Right lobe of liver (tissue), 6 donors: ENCODE measurements at places on chromosomes 4 and X.

GRCh38 chr4:118969359-118969758 is 80.7 kb downstream of the SYNPO2 start:
- DNase-seq, result peak; percentile 54

DNA sequence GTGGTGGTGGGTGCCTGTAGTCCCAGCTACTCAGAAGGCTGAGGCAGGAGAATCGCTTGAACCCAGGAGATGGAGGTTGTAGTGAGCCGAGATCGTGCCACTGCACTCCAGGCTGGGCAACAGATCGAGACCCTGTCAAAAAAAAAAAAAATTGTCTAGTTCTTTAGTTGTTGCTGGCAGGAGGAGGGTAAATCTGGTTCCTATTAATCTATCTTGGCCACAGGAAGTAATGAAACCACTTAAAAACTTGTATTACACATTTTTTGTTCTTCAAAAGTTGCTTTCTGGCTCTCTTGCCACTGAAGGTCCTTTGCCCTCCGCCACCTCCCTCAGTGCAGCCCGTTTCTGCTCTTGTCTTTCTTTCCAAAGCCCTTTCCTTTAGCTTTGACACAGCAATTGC is 102.9 kb upstream of the ARSJ start:
- no peak for DNase-seq

GRCh38 chrX:113300580-113300979 is 459.9 kb upstream of the AMOT start:
- DNase-seq, result no peak

DNA sequence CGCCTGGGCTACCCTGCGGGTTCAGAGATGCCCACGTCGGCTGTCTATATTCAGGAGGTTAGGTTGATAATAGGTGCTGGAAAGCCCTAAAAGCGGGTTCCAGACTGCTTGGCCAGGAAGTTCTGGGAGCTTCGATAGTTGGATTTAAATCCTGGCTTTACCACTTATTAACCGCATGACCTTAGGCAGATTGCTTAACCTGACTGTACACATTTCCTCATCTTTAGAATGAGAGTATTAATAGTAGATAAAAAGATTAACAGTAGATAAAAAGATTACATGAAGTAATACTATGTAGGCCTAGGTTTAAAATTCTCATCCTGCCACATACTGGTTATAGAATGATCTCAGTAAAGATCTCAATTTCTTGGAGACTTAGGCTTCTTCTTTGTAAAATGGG is 75.0 kb upstream of the ESX1 start:
- DNase-seq, result no peak

DNA sequence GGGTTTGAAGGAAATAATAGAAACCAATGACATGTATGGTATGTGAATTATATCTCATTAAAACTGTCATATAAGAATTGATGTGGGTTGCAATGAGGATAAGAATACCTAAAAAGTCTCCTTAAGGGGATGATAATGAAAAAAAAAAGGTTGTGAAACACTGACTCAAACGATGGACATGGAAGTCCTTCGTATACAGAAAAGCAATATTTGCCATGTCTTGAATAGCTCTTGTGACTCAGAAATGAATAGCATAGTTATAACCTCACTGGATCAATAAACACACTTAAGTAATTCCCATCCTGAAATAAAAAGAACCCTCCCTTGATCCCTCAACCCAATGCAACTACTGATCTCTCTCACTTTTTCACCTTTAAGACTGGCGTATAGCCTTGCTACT is 89.7 kb downstream of the OPHN1 start:
- no peak for DNase-seq
